ENCODE measurements at places on chromosomes 2 and 18.

- no peak for DNase-seq
Observed at GRCh38 chr18:76963936-76964335, 141.6 kb downstream of the ZNF236 start.

- no peak for DNase-seq
Observed at GRCh38 chr2:179596018-179596417, 265.4 kb downstream of the ZNF385B start.

GRCh38 chr18:58316396-58317342, 272.6 kb downstream of the NEDD4L start:
- DNase-seq: no peak

- DNase-seq: no peak
Observed at GRCh38 chr2:15122915-15123314, 438.2 kb downstream of the NBAS start.

DNA sequence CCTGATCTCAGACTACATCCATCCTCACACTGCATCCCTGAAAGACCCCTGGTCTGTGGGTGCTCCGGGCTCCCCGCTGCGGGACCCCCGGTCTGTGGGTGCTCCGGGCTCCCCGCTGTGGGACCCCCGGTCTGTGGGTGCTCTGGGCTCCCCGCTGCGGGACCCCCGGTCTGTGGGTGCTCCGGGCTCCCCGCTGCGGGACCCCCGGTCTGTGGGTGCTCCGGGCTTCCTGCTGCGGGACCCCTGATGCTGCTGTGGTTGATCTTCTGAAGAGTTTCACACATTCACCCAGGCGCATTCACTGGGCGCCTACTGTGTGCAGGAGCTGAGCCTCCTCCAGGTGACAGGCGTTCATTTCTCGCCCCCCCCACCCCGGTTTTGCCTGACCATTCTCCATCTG, 162.7 kb upstream of the SALL3 start:
- no peak for DNase-seq

GRCh38 chr2:29420999-29421782, 306.0 kb downstream of the CLIP4 start:
- DNase-seq: no peak

DNA sequence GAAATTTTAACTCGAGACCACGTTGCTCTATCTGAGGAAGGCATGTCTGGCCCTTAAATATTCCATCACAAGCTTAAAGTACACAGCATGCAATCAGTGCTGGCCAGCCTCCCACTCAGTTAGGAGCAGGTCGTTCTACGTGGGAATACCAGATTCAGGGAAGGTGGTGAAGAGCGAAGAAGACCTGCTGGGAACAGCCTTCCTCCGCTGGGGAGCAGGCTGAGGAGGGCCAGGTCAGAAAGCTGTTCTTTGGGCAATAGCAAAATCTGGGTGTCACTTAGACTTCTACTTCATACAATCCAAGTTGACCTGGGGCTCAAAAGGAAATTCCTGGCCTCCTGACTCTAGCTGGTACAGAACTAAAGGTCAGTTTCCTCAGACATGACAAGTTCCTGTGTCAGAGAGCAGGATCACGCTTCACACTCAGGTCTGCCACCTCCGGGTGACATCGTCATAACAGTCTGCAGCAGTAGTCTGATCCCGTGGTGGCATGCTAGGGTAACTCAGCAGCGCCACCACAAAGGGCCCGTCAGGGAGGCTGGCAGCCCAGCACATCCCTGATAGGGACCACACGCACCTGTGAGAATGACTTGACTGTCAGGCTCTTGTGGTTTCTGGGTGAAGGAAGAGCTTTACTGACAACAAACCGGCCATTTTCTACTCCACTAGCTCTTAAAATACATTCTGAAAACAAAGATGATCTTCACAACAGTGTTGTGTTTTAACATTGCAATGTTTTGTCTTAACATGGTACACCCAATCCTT, 35.2 kb upstream of the NAPG start:
- peak; percentile 39 for DNase-seq

DNA sequence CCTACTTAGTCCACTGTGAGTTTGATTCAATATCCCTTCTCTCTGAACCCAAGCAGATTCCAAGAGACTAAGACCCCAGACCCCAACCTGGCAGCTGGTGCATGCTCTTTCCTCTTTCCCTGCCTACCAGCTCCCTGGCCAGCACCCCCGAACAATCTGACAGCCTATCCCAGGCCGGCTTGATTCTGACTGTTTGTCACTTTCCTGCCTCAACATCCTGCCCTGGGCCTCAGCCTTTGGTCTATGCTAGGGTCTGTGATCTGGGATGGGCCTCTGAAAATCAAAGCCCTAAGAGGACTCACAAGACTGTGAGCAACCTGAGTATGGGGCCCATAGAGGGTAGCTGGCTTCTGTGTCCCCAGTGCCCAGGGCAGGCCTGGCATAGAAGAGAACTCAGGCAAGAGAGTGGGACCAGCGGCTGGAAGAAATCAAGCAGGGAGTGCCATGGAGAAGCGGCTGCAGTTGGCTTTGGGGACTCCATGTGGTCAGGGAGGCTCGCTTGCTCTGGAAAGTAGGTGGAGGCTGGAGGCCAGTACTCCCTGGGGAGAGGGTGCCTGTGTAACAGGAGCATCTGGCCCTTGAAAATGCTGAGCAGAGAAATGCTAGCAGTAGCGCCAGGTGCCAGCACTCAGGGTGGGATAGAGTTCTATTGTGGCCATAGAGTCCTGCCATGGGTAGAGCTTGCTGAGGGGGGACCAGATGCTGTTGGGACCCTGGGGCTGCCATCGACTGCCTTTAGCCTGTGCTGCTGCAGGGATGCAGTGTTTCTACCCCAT, 343.9 kb downstream of the DYSF start:
- no peak for DNase-seq

DNA sequence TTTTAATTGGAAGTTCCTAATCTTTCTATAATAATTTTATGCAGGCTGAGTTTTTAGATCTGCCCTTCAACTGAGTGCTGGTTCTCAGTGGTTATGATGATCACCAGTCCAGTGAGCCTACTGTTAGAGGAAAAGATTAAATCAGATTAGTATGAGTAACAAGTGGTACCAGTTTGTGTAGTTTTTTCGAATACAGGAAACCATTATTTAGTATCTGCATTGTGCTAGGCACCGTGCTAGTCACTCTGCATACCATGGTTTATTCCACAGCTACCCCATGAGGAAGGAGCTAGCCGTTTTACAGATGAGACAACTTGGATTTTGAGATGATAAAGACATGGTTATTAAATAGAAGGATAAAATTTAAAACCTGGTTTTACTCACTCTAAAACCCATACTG, 6.1 kb downstream of the PSMD1 start:
- DNase-seq: no peak

GRCh38 chr2:174280596-174280995, 32.3 kb upstream of the OLA1 start:
- DNase-seq: no peak

DNA sequence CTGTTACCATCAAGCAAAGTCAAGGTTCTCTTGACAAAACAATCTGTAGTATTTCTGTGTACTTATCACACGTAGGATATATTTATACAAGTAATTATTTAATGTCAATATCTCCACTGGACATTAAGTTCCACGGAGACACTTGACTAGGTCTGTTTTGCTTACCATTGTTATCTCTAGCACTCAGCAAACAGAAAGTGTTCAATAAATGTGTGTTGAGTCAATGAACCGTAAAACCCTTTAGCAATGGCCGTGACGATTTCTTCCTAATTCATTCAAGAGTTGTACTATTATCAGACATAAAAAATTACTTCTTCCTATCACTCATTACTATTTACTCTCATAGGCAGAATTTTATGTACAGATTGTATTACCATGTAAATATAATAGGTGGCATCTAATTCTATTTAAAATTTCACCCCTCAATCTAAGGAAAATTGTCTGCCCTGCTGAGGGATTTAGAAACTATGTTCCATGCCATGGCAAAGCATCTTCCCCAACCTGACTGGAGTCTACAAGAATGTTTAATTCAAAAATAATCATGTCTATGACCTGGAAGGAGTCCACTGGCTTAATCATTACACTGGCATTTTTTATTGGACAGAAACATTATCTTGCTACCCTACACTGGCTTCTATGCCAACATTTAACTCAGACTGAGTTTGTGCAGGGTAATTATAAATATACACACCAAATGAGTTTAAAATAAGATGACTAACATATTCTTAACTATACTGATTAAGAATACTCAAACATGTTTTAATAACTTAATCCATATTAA, 301.9 kb downstream of the ZEB2 start:
- DNase-seq: no peak

GRCh38 chr18:56245866-56246580, 392.4 kb downstream of the TXNL1 start:
- no peak for DNase-seq

GRCh38 chr2:144607891-144608521, 88.1 kb upstream of the ZEB2 start:
- peak; percentile 60 for DNase-seq

GRCh38 chr2:156687715-156688114, 251.5 kb downstream of the GPD2 start:
- no peak for DNase-seq

DNA sequence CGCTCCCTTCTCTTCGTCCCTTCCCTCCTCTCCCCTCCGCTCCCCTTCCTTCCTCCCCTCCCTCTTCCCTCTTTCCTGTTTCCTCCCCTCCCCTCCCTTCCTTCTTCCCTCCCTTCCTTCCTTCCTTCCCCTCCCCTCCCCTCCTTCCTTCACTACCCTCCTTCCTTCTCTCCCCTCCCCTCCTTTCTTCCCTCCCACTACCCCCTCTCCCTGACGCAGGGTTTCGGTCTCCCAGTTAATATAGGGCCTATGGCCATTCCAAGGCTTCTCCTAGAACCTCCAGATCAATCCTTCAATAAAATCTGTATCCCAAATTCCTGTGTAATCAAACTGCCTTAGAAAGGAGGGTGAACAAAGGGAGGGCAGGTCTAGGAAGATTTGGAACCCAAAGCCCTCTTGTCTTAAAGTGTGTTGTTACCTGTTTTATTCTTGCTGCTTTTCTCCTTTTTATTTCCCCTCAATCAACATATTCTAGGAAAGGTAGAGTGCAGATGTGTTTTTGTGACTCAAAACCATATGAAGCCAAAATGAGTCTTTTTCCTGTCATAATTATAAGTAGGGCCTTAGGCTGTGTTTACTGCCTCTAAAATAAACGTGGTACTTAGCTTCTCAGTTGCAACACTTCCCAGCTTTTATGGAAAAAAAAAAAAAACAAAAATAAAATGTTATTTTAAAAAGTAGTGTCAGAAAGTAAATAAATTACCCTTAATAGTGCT, 53.7 kb downstream of the GPD2 start:
- no peak for DNase-seq

DNA sequence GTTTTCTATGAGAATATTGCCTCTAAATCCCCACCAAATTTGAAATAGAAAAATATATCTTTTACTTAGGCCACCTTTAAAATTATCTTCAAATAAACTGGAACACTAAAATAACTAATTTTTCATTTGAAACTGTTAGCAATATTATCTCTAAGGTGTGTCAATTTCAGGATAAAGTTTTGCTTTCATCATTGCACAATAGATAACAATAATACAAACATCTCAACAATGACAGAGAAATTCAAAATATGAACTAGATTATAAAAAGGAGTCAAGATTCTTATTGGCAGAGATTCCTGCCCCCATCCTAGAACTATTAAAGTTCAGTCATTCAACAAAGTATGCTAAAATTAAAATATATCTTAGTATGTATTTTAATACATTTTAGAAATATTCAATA, 117.9 kb downstream of the SCN9A start:
- no peak for DNase-seq

Data from common myeloid progenitor, CD34-positive (primary cell).